ENCODE measurements at places on chromosomes 16 and 17. TPM values are rescaled to one million over a fixed set of nuclear protein-coding genes. Genes with fewer than 3 reads are reported as not detected.
A peak's percentile ranks its signal among the peaks of the same experiment; 100 is the strongest.

- H3K4me1 ChIP-seq, result no peaks in the 10 kb centered on the region
- H3K36me3 ChIP-seq, result no peaks in the 10 kb centered on the region
- no peak overlapping the region for H3K4me3 ChIP-seq
- H3K27me3 ChIP-seq, result peaks cover 52% of the 10 kb centered on the region
- no peak for DNase-seq
Observed at GRCh38 chr17:6695565-6695964, 17.6 kb downstream of the SLC13A5 start.

DNA sequence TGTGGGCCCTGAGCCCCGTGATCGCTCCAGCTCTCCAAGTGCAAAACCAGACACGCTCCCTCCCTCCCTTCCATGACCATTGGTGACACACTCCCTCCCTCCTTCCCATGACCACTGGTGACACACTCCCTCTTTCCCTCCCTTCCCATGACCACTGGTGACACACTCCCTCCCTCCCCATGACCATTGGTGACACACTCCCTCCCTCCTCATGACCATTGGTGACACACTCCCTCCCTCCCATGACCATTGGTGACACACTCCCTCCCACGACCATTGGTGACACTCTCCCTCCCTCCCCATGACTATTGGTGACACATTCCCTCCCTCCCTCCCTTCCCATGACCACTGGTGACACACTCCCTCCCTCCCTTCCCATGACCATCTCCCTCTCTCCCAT is 56.3 kb downstream of the LMF1 start:
- H3K27ac ChIP-seq, result no peak overlapping the region
- H3K36me3 ChIP-seq, result no peaks in the 10 kb centered on the region
- no peaks in the 10 kb centered on the region for H3K4me1 ChIP-seq
- no peak for DNase-seq
- no peak overlapping the region for H3K4me3 ChIP-seq

DNA sequence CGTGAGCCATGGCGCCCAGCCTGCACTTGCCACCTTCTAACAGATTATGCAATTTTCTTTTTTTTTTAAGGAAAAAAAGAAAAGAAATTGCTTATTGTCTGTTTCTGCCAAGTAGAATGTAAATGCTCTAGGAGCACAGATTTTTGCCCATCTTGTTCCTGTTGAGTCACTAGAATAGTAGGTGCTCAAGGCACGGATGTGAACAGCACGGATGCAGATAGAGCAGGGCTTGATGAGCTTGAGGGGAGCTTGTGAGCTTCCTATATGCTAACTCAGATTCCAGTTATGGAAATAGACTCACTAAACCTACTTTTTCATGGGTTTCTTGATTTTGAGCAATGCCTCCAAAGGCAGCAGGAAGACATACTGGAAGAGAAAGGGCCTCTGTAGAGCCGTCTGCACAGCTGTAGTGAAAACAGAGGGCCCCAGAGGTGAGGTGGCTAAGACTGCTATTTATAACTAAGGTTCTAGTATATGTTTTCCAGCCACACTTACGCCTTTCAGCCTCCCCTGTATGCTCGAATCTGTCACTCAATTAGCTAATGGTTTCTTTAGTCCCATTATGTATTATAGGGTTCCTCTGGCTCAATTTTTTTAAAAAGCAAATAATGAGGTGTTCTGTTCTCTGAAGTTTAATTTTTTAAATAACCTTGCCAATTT is 72.8 kb downstream of the WWP2 start:
- H3K4me3 ChIP-seq, result no peak overlapping the region
- peaks cover 5% of the 10 kb centered on the region for H3K4me1 ChIP-seq
- H3K27me3 ChIP-seq, result no peaks in the 10 kb centered on the region
- no peak for DNase-seq
- H3K27ac ChIP-seq, result peak overlapping the region; percentile 13
- H3K36me3 ChIP-seq, result peaks cover 12% of the 10 kb centered on the region

DNA sequence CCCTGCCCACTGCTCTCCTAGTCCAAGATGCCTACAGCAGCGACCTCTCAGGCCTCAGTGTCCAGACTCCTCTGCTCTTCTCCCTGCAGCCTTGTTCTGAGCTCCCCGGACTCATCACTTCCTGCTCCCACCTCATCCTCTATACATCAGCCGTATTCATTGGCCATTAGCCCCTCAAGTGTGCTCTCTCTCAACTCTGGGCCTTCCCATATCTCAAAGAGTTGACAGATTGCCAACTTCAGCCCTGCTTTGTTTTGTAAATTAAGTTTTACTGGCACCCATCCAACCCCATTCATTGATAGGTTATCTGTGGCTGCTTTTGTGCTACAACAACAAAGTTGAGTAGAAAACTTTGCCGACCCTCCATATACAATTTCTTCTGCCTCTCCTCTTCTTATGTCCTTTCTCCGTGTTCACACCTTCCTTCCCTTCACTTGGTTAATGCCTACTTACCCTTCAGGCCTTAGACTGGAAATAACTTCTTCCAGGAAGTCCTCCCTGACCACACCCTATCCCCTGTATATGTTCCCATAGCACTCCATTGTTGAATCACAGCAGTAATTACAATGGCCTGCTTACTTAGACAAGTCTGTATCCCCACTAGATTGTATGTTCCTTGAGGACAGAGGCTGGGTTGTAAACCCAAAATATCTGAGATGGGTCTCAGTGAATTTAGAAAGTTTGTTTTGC is 63.4 kb upstream of the TANC2 start:
- no peak overlapping the region for H3K4me3 ChIP-seq
- DNase-seq, result no peak
- no peak overlapping the region for H3K27ac ChIP-seq
- H3K4me1 ChIP-seq, result no peaks in the 10 kb centered on the region
- peaks cover 12% of the 10 kb centered on the region for H3K27me3 ChIP-seq
- H3K36me3 ChIP-seq, result no peaks in the 10 kb centered on the region

DNA sequence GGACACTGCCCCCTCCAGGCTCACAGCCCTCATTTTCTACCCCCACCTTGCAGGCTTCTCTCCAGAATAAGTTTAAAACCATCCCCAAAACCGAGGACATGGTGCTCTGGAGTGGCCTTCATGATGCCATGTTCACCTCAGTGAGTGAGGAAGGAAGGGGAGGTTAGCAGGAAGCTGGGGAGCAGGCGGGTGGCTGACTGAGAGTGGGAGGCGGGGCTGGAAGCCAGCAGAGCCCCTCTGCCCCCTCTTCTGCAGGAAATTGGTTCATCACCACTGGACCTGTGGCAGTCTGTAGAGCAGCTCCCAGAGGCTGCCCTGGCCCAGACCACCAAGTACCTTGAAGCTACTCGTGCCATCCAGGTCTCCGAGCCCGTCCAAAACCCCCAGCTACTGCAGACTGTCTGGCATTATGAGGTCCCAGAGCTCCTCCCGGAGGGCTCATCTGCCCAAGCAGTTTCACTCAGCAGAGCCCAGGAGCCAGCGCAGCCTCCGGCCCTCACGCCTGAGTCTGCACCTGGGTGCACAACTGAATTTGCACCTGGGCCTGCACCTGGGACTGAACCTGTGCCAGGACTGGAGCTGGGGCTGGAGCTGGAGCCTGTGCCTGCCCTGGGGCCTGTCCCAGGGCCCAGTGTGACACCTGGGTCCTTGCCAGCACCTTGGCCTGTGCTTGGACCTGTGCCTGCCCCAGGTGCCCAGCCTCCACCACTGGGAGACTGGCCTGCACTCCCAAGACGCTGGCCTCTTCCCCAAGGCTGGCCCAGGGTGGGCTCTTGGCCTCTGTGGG is 19.0 kb downstream of the C16orf96 start:
- H3K27me3 ChIP-seq, result no peaks in the 10 kb centered on the region
- no peak overlapping the region for H3K4me3 ChIP-seq
- no peaks in the 10 kb centered on the region for H3K4me1 ChIP-seq
- no peaks in the 10 kb centered on the region for H3K36me3 ChIP-seq
- no peak overlapping the region for H3K27ac ChIP-seq

DNA sequence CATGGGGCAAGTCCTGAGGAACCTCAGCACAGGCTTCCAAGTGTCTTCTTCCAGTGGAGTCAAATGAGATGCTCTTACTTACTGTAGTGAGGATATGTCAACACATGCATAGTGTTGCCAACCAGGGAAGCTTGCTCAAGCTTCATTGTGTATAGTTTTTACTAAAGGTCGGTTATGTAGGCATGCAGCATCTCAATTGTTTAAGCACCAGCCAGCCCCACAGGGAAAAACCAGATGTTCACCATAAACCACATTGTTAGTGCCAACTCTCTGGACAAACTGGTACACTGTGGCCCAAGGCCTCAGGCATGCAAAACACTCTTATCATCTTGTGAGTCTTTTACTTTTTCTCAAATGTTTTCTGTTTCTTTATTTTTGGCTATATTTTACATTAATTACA is 152.1 kb downstream of the PHKB start:
- DNase-seq, result no peak
- no peak overlapping the region for H3K4me3 ChIP-seq
- H3K27me3 ChIP-seq, result no peaks in the 10 kb centered on the region
- peaks cover 30% of the 10 kb centered on the region for H3K36me3 ChIP-seq
- peaks cover 4% of the 10 kb centered on the region for H3K4me1 ChIP-seq

- no peak overlapping the region for H3K27ac ChIP-seq
- no peak overlapping the region for H3K4me3 ChIP-seq
- peaks cover 2% of the 10 kb centered on the region for H3K4me1 ChIP-seq
- no peak for DNase-seq
- H3K36me3 ChIP-seq, result no peaks in the 10 kb centered on the region
- peaks cover 5% of the 10 kb centered on the region for H3K27me3 ChIP-seq
Observed at GRCh38 chr17:27762527-27763305, 37.6 kb downstream of the NOS2 start.

GRCh38 chr16:85940214-85940613 is 41.3 kb downstream of the IRF8 start:
- H3K4me1 ChIP-seq, result peaks cover 85% of the 10 kb centered on the region
- H3K36me3 ChIP-seq, result no peaks in the 10 kb centered on the region
- H3K27ac ChIP-seq, result peak overlapping the region; percentile 68

DNA sequence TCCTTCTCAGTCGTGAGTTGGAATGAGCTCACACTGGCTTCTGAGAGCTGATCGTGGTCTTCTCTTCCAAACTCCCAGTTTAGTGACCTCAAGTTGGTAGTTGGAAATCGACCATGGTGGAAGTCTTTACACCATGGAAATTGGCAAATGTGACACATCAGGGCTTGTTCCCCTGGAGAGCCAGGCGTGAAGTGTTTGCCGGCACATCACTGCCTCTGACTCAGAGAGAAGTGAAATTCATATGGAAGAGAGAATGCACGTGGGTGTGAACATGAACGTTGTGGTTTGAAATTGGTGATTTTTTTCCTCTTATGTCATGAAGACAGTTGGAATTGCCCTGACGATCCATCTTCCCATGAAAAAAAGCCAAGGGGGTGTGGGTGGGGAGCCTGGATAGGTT is 47.4 kb downstream of the AXIN2 start:
- peaks cover 15% of the 10 kb centered on the region for H3K27me3 ChIP-seq
- DNase-seq, result no peak
- no peaks in the 10 kb centered on the region for H3K4me1 ChIP-seq
- no peak overlapping the region for H3K27ac ChIP-seq
- no peak overlapping the region for H3K4me3 ChIP-seq
- no peaks in the 10 kb centered on the region for H3K36me3 ChIP-seq

GRCh38 chr16:59604354-59604753 is 870.2 kb upstream of the GOT2 start:
- no peaks in the 10 kb centered on the region for H3K36me3 ChIP-seq
- no peaks in the 10 kb centered on the region for H3K27me3 ChIP-seq
- no peaks in the 10 kb centered on the region for H3K4me1 ChIP-seq
- DNase-seq, result no peak

DNA sequence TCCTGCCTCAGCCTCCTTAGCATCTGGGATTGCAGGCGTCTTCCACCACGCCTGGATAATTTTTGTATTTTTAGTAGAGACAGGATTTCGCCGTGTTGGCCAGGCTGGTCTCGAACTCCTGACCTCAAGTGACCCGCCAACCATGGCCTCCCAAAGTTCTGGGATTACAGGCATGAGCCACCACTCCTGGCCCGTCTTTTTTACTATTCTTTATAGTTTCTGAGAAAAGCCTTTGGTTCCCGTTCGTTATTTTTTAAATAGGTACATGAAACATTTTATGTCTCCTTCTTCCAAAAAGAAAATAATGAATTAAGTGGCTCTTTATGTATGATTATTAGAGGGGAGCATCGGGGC is 570 bp upstream of the BCO1 start:
- H3K4me1 ChIP-seq, result peaks cover 5% of the 10 kb centered on the region
- no peak overlapping the region for H3K4me3 ChIP-seq
- H3K27ac ChIP-seq, result no peak overlapping the region

DNA sequence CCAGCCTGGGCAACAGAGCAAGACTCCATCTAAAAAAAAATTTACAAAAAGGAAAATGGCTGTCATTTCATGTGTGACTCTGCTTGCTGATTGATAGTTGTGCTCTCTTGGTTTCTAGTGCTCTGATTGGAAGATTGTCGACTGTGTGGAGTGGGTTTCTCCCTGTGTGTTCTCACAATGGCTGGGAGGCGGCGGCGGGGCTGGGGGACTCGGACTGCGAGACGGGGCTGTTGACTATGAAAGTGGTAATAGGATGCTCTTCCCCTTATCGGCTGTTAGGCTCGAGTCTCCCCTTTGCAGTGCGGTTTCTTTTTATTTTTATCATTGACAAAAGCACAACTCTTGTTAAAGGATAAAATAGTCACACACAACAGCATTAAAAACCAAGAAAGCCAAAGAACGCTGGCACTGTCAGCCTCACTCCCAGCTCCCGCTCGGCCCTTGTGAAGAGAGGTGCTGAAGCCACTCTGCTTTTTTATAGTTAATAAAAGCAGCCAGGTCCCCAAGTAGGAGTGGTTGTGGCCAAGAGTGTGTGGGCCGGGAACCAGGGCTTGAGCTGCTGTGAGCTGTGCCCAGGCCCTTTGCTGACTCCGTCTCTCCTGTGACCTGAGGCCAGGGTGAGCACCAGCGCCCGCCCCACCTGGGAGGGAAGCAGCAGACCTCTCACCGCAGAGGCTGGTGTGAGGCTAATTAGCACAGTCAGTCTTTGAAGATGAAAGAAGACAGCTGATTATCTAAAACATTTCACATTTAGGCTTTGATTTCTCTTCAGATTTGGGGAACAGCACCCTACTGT is 36.5 kb downstream of the TBCD start:
- no peak overlapping the region for H3K4me3 ChIP-seq
- peaks cover 11% of the 10 kb centered on the region for H3K4me1 ChIP-seq
- no peaks in the 10 kb centered on the region for H3K27me3 ChIP-seq
- peaks cover 3% of the 10 kb centered on the region for H3K36me3 ChIP-seq
- no peak for DNase-seq

CLDN6 gene
- not detected for polyA plus RNA-seq

ERN2 gene
- not detected for polyA plus RNA-seq

CDRT4 gene
- not detected for polyA plus RNA-seq

GFAP gene
- polyA plus RNA-seq, result 0.30 TPM

MILR1 gene
- polyA plus RNA-seq, result 39.7 TPM

CRYBA1 gene
- not detected for polyA plus RNA-seq

KCTD19 gene
- polyA plus RNA-seq, result not detected

CSH2 gene
- not detected for polyA plus RNA-seq

MYL4 gene
- not detected for polyA plus RNA-seq

TNP2 gene
- polyA plus RNA-seq, result not detected

VAMP2 gene
- 37.8 TPM for polyA plus RNA-seq

Data from naive B cell (primary cell).